ENCODE measurements at places on chromosomes 2 and 18. TPM values are rescaled to one million over a fixed set of nuclear protein-coding genes. Genes with fewer than 3 reads are reported as not detected.

EVX2 gene
- polyA plus RNA-seq, result not detected

GALNT14 gene
- 1.6 TPM for polyA plus RNA-seq

DSEL gene
- polyA plus RNA-seq, result 3.1 TPM

GRCh38 chr2:144583381-144583729, 63.4 kb upstream of the ZEB2 start:
- H3K27ac ChIP-seq, result no peak overlapping the region
- H3K36me3 ChIP-seq, result no peaks in the 10 kb centered on the region
- H3K27me3 ChIP-seq, result no peaks in the 10 kb centered on the region
- no peaks in the 10 kb centered on the region for H3K4me1 ChIP-seq

DNA sequence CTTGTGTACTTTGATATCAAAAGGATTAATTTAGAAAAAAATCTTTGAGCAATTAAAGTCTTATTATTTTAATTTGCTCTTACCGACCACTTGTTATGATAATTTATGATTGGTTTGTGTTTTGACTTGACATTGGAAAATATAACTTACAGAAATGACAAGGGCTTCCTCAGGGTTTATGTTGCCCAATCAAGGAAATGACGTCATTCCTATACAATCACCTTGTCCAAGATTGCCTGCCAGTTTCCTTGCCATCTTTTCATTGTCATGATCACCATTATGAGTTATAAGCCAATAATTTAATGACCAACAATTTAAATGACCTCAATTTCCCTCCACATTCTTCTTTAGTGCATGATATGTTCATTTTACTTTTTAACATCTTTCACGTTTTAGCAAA, 351.8 kb upstream of the TMEFF2 start:
- no peak overlapping the region for H3K27ac ChIP-seq
- H3K27me3 ChIP-seq, result no peaks in the 10 kb centered on the region
- H3K4me3 ChIP-seq, result no peak overlapping the region
- DNase-seq, result no peak
- no peaks in the 10 kb centered on the region for H3K4me1 ChIP-seq

GRCh38 chr2:155100261-155100660, 401.8 kb downstream of the KCNJ3 start:
- no peaks in the 10 kb centered on the region for H3K4me1 ChIP-seq
- no peaks in the 10 kb centered on the region for H3K27me3 ChIP-seq
- no peak for DNase-seq
- H3K4me3 ChIP-seq, result no peak overlapping the region
- no peaks in the 10 kb centered on the region for H3K36me3 ChIP-seq
- no peak overlapping the region for H3K27ac ChIP-seq

DNA sequence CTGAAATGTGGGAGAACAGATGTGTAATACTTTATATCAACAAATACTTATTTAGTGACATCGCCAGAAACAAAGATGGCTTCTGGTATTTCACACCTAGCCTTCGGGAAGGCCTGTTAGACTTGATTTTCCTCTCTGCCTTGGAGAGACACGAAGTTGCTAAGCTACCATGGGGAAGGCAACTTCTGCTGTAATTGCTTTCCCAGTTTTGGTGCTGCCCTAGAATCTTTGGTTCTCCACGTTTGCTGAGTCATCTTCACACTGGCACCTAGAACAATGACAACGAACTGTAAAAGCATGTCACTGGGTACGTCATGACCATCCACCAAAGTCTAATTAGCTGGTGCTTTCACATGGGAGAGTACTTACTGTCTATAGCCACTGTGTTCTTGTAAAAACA, 58.7 kb upstream of the ACTR3 start:
- no peaks in the 10 kb centered on the region for H3K27me3 ChIP-seq
- no peaks in the 10 kb centered on the region for H3K4me1 ChIP-seq
- no peak for DNase-seq
- H3K27ac ChIP-seq, result no peak overlapping the region
- no peaks in the 10 kb centered on the region for H3K36me3 ChIP-seq

DNA sequence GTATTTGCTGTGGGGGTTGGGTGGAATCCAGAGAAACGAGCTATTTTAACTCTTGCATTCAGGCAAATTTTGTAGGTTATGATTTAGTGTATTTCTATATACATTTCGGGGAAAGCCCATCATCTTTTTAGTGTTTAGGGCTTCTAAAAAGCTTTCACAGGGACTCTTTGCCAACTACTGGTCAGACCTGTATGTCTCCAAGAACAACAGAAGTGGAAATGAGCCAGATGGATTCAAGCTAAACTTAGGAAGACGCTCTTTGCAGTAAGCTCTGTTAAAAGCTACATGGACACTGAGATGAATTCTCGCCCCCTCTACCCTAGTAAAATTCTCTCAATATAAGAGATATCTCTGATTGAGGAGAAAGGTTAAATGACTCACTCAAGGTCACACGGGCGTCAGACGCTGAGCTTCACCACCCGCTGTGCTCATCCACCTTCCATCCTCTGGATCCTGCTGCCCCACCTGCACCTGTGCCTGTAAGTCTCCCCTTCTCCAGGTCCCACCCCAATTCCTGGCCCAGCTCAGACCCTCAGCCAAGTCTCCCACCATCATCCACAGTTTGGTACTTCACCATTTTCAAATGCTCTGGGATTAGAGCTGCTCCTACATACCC, 85.6 kb downstream of the MARCHF4 start:
- H3K27me3 ChIP-seq, result no peaks in the 10 kb centered on the region
- H3K4me1 ChIP-seq, result no peaks in the 10 kb centered on the region
- H3K27ac ChIP-seq, result no peak overlapping the region
- no peak overlapping the region for H3K4me3 ChIP-seq

DNA sequence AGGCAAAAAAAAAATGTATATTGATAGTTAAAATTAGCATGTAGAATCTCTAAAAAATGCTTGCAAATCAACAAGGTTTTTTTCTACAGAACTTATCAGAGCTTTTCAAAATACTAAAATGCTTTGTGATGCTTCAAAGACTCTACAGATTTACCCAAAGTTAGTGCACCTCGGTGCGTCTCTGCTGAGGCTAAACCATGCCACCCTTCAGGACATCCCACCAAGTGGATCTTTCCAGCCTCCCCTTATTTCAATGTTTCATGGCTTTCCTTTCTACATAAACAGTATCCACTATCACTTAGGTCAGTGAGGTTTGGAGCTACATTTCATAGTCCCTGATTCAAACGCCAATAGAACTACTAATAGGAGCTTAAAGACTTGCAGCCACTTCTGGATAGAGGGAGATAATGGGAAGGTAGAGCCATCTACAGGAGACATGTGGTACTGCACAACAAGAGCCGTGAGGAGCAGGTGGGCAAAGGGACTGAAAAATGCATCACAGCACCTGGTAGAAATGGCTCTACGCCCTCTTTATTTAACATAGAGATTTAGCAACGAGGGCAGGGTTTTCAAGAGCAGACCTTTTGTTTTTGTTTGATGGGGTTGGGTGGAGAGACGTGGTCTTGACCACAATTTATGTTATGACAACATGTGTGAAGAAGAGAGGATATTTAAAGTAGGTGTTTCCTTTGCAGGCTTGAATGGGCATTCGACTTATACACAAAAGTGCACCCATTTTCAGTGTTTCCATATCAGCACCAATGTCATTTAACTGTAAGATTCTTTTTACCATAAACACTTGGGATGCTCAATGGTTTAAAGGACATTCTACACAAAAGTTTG, 56.1 kb upstream of the SLC35G4 start:
- no peaks in the 10 kb centered on the region for H3K36me3 ChIP-seq
- H3K27ac ChIP-seq, result no peak overlapping the region
- no peak overlapping the region for H3K4me3 ChIP-seq
- H3K4me1 ChIP-seq, result no peaks in the 10 kb centered on the region
- no peaks in the 10 kb centered on the region for H3K27me3 ChIP-seq

GRCh38 chr2:200763422-200763821, 48.3 kb upstream of the BZW1 start:
- no peak overlapping the region for H3K27ac ChIP-seq
- no peak for DNase-seq
- no peaks in the 10 kb centered on the region for H3K36me3 ChIP-seq
- H3K4me1 ChIP-seq, result no peaks in the 10 kb centered on the region
- H3K27me3 ChIP-seq, result no peaks in the 10 kb centered on the region
- no peak overlapping the region for H3K4me3 ChIP-seq

All from ovary (tissue), 10 donors.